Left hindlimb (tissue), 1 donor: ENCODE measurements at places on chromosomes 2 and 18.

DNA sequence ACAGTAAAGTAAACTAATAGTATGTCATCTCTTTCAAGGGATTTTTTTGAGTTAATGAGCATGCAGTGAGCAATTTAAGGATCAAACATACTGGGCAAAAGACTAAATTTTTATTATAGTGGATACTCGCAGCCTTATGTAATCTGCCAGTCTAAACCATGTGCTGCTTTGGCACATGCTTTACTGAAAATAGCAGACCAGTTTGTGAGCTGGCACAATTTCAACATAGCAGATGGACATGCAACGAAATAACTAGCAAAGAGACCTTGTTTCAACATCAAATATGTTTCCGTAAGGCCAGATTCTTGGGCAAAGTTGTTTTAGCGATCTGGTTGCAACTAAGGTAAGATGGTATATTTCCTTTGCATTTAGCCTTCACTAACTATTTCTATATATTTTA, 807.3 kb downstream of the NR4A2 start:
- no peak for DNase-seq

GRCh38 chr2:47034973-47035609, 119.5 kb upstream of the MCFD2 start:
- DNase-seq, result no peak

GRCh38 chr2:8002765-8003393, 679.0 kb upstream of the ID2 start:
- DNase-seq, result no peak

DNA sequence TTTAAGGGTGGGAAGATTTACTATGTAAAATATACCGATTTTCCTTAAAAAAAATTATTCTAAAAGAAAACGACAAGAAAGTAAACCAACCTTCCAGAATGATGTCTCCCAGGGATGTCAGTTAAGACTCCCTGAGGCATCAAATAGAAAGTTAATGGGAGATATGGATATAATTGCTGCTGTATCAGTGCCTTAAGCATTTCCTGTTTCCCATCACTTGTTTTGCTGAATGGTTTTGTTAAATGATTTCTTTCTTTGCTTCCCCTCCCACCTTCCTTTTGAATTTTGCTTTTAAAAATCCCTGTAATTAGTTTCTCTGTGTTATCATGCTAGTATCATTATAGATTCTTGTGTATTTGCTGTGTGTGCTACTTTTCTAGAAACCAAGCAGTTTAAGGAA, 154.3 kb upstream of the CWC22 start:
- DNase-seq, result no peak

DNA sequence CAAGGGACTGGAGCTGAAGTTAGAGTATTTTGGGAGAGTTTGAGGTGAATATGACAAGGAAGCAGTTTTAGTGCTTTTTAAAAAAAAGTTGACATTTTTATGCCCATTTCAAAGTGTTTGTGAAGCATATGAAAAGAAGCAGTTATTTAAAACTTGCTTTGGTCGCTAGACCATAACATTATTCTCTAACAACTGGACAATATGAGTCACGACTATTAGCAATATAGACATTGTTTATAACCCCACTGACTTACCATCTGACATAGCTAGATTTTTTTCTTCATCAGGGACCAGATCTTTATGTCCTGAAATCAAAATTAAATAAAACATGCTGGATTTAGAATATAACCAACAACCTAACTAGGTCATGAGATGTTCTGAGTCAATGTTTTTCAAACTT, 22.6 kb upstream of the DYTN start:
- DNase-seq, result no peak

DNA sequence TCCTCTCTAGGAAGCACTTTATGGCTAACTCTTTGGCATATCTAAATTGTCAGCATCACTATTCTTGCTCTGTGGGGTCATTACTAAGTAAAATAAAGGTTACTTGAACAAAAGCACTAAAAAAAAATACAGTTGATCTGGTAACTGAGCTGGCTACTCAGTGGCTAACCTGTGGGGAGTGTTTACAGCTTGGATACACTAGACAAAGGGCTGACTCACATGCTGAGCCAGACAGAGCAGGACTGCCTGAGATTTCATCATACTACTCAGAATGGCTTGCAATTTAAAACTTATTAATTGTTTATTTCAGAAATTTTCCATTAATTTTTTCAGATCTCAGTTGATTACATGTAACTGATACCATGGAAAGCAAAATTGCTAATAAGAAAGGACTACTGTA, 1690.4 kb upstream of the SLC39A10 start:
- DNase-seq, result no peak

- no peak for DNase-seq
These were observed 373.6 kb downstream of the CDH7 start for GRCh38 chr18:66124394-66124793.

DNA sequence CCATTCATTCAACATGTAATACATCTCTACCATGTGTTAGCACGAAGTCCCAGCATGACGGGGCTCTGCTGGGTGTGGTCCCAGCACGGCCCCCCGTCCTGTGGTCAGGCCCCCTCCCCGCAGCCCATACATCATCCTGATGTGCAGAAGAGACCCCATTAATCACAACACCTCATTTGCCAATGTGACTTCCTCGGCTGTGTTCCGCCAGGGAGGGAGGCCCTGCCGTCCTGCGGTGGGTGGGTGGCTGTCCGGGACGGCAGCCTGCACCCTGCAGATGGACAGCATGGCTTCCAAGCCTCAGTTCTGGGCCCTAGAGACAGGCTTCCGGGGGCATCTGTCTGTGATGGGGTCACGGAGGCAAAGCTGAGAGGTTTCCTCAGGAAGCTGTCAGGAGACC, 254.0 kb downstream of the CYP26B1 start:
- no peak for DNase-seq

- DNase-seq, result no peak
These were observed 4.8 kb upstream of the CDC42EP3 start for GRCh38 chr2:37676274-37676673.

- no peak for DNase-seq
These were observed 167.9 kb upstream of the NXPH2 start for GRCh38 chr2:138948070-138948539.

GRCh38 chr2:12196495-12196894, 450.1 kb downstream of the LPIN1 start:
- DNase-seq, result no peak

DNA sequence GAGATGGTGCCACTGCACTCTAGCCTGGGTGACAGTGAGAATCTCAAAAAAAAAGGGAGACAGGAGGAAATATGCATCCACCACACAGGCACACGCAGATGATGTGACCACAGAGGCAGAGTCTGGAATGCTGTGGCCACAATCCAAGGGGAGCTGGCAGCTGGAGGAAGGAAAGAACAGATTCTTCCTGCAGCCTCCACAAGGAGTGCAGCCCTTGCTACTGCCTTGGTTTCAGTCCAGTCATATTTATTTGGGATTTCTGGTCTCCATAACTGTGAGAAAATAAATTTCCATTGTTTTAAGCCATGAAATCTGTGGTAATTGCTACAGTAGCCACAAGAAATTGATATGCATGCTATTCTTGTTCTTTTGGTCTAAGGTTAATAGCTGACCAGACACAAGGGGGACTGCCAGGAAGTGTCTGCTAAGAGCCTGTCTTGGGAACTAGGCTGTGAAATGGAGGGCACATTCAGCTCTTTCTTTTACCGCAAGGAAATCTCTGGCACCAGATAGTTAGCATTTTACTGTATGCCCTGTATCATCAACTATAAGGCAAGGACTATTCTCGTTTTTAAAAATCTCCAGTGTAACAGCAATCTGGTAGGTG, 133.1 kb upstream of the SEC11C start:
- no peak for DNase-seq

DNA sequence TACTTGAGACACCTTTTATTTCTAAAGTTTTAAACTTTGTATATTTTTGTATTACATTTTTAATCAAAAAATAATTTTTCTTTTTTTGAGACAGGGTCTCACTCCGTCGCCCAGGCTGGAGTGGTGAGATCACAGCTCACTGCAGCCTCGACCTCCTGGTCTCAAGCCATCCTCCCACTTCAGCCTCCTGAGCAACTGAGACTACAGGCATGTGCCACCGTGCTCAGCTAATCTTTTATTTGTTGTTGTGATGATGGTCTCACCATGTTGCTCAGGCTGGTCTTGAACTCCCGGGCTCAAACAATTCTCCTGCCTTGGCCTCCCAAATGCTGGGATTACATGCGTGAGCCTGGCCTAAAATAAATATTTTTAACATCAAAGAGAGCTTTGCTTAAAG, 218.7 kb upstream of the SH3BP4 start:
- DNase-seq, result no peak

- no peak for DNase-seq
These were observed 69.1 kb downstream of the PHLPP1 start for GRCh38 chr18:62784338-62784965.

GRCh38 chr2:240809276-240809675, 10.7 kb downstream of the KIF1A start:
- no peak for DNase-seq

GRCh38 chr2:98507891-98508708, 63.4 kb downstream of the INPP4A start:
- DNase-seq, result no peak

GRCh38 chr2:216161967-216162366, 52.8 kb downstream of the XRCC5 start:
- DNase-seq, result no peak

GRCh38 chr2:20299113-20299512, 51.5 kb downstream of the PUM2 start:
- no peak for DNase-seq

- DNase-seq, result no peak
These were observed 96.2 kb upstream of the EPAS1 start for GRCh38 chr2:46200861-46201605.

- DNase-seq, result no peak
These were observed 65.0 kb upstream of the IKZF2 start for GRCh38 chr2:213216461-213216860.

GRCh38 chr2:226184940-226185615, 614.5 kb downstream of the IRS1 start:
- peak; percentile 87 for DNase-seq

GRCh38 chr2:130390460-130391057, 34.7 kb downstream of the PTPN18 start:
- peak; percentile 54 for DNase-seq

DNA sequence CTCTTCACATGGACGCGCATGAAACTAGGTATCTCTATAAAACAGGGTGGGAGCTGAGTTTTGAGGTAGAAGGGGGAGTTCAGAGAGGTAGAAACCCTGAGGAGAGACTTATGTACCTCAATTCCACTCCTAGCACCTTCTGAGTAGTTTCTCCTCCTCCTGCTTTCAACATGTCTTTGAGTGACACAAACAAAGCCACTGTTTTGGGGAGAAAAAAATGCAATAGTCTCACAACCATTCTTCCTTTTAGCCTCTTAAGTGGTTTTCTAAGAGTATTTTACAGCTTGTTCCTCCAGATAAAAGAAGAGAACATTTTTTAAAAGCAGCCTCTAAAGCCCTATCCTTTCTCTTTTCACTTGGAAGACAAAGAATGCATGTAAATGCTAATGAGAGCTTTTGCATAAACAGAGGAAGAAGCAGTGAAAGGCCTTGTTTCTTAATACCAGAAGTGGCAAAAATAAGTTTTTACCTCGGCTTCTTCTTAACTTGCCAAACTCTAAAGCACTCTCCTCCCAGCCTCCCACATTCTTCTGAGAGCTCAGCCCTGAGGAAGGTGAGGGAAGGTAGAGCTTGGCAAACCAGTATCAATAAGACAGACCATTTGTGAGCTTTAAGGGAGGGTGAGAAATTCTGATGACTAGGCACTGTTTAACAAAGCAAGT, 1304.4 kb upstream of the ACVR2A start:
- no peak for DNase-seq

- DNase-seq, result no peak
These were observed 73.6 kb downstream of the NRP2 start for GRCh38 chr2:205755923-205756322.

- DNase-seq, result no peak
These were observed 148.9 kb downstream of the DTNB start for GRCh38 chr2:25524507-25524906.

- no peak for DNase-seq
These were observed 92.9 kb downstream of the ZEB2 start for GRCh38 chr2:144426981-144427479.

DNA sequence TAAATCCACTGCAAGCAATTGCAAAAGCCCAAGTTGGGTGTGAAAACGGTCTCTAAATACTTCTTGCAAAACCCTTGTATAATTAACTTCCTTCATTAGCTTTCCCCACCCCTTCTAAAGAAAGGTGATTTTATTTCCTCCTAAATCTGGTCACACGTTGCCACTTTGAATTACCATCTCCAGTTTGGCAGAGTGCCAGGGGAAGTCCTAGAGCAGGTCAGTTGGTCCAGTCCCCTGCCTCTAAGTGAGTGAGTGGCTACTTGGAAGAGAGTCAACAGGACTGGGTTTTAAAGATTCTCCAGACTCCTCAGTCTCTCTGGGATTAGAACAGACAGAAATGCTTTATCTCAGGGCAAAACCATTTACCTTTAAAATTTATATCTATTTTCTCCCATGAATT, 18.7 kb upstream of the LYPD6B start:
- DNase-seq, result no peak

GRCh38 chr2:143029141-143029540, 100.1 kb upstream of the ARHGAP15 start:
- no peak for DNase-seq

- DNase-seq, result no peak
These were observed 83.9 kb downstream of the AAK1 start for GRCh38 chr2:69559442-69560146.

DNA sequence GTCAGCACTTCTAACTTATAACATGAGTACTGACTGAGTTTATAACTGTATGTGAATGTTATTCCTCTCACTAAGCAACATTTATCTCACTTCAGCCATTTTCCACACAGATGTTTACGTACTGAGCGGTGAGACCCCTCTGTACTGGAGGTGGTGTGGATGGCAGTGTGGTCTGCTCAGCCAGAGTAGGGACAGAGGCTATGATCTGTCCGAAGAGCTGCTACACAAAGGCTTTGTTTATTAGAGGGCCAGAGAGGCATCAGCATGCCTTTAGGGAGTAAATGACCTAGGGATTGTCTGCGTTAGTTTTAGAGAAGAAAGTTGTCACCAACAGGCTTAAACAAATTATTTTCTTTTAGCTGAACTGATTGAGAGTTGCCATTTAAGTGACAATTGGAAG, 23.2 kb upstream of the TACR1 start:
- no peak for DNase-seq

DNA sequence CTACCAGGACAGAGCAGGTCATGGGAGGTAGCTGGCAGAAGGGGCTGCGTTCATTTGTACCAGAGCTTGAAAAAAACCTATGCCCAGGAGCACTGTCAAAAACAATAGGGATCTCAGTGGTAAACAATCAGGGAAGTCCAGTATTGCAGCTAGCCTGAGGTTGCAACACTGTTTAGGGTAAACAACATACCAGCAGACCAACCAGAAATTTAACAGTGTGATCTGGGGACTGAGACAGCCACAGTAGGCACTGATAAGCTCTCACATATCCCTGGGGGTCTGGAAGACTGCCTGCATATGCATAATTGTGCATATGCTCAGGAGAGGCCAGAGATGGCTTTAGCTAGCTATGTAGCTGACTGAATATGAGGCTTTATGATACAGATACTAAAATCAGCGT, 12.0 kb upstream of the ZCCHC2 start:
- no peak for DNase-seq

- no peak for DNase-seq
These were observed 75.7 kb downstream of the TRIM43 start for GRCh38 chr2:95667480-95667879.
